ENCODE measurements at places on chromosomes 6 and 20.

- no peak for DNase-seq
These were observed 933 bp downstream of the SSR1 start for GRCh38 chr6:7311917-7312615.

DNA sequence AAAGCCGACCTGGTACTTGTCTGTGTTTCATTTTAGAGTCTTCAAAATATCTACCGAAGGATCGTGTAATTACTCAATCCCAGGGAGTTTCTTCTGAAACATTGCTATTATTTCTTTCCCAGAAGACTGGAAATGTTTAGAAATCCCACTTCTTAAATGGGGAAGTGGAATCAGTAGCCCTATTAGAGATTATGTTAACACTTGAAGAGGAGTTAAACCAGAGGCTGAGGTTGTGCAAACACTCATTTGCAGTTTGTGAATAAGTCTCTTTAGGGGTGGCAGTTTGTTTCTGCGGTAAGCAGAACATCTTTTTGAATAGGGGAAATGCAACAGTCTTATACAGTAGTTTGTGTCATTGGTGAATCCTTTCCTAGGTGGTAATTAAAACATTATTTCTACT, 21.3 kb downstream of the DSP start:
- DNase-seq: no peak

DNA sequence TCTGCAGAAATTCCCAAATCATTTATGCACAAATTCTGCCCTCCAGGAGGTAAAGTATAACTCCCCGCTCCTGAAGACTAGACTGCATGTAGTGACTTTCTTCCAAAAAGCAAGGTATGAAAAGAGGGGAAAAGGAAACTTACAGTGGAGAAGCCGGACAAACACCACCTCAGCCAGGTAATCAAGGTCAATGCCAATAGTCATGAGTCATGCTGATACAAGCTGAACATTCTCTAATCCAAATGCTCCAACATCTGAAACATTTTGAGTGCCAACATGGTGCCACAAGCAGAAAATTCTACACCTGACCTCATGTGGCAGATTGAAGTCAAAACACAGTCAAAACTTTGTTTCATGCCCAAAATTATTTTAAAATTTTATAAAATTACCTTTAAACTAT, 165.6 kb downstream of the FOXA2 start:
- DNase-seq: no peak

DNA sequence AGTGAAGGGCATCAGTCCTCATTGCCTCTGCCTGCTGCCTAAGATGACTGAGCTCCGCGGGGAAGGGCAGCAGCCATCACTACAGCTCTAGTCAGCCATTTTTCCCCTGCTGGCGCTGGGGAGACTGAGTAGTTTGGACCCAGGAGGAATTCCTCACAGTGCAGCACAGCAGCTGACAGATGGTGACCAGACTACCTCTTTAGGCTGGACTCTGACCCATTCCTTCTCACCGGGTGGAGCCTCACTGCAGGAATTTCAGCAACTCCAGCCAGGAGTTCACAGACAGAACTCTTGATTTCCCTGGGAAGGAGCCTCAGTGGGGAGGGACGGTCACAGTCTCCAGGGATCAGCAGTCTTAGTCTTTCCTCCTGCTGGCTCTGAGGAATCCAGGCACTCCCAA, 492.0 kb upstream of the MMS22L start:
- DNase-seq: no peak

DNA sequence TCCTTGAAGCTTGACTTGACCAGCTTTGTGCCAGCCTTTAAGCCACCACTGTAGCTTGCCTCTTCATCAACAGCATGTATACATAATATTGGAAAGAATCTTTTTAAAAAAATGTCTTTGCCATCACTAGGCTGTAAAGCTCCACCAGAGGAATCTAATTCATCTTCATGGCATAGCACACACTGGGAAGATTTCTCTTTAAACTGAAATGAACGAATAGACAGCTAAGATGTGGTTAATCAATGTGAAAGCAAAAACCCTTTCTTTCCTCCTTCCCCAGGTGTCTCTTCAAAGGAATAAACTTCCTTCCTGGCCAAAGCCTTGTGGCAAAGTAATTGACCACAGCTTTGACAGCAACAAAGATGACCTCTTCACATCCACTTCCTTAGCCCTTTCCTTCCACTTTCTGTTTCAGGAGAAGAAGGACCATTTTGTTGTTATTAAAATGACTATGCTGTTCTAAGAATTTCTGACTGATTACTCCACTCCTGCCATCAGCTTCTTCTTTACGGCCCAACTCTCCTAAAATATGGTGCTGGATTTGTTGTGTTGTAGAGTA, 428.7 kb upstream of the SOX4 start:
- no peak for DNase-seq

DNA sequence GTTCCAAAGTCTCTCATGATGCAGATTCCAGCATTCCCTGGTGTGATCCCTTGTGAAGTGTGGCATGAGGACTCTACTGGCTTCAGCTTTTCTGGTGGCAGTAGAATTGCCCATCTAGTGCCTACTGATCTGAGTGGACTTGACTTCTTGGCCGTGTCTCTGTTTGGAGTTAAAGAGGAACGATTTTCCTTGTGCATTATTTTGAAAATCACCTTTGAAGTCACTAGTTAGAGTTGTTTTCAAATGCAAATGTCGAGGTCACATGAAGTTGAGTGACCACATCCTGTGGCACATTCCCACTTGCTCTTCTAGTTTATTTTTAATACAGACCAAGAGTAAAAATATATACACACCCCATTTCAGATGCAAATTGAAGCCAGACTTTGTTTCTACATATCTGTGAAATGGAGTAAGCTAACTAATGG, 270.7 kb upstream of the TAB2 start:
- no peak for DNase-seq

DNA sequence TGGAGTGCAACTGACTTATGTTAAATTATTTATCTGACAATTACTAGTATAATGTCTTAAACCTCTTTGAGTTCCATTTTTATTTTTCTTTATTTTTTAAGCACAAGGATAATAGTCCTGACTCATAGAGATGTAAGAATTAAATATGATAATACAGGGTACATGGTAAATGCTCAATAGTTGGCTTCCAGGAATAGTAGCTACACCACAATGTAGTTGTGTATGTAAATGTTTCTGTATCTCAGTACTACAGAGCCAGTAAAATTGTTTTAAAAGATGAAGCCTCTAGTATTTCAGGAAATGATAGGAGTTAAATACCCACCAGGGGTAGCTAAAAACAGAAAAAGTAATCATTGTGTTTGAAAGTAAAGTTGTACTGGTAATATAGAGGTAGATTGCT, 487.4 kb upstream of the IRAK1BP1 start:
- no peak for DNase-seq

DNA sequence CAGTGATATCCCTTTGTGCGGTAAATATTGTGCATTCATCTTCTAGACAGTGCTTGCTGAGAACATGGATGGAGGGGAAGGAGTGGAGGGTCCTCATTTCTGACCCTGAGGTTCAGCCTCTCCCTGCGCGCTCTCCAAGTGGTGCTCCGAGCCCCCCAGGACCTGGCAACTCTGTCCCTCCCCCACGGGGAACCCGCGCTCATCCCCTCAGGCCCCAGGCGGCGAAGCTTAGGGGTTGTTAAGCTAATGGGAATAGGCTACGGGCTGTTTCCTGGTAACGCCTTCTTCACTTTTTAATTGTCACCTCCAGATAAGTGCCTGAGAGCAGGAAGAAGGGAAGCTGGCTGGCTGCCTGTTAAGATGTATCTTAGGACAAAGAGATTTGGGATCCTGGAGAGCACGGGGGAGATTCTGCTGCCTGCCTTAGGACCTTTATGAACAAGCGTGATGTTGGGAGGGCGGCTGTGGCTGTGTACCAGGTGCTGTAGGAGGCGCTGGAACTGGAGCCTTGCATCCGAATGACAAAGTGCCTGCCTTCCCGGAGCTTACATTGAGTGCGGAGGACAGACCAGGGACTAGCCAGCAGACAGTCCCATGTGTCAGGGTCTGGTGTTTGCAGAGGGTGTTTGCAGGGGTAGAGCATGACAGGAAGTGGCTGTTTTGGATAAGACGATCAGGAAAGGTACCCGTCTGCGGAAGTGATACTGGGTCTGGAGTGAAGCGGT, 11.7 kb downstream of the TSHZ2 start:
- DNase-seq: no peak

DNA sequence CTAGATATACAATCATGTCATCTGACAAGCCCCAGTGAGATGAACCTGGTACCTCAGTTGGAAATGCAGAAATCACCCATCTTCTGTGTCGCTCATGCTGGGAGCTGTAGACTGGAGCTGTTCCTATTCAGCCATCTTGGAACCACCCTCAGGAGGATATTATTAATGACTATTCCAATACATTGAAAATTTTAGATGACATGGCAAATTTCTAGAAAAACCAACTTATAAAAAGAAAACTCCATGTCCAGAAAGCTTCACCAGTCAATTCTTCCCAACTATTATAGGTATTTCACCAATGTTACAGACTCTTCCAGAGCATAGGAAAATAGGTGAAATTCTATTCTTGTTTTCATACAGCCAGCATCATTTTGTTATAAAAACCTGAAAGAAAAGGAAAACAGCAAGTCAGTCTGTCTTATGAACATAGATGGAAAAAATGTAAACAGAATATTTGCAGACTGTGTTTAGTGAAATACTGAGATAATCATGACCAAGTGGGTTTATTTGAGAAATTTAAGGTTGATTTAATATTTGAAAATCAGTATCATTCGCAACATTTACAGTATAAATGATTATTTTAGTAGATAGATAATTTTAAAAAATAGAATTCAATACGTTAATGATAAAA, 43.3 kb downstream of the ATRN start:
- no peak for DNase-seq

- no peak for DNase-seq
These were observed 112.8 kb upstream of the BMP2 start for GRCh38 chr20:6654513-6655252.

DNA sequence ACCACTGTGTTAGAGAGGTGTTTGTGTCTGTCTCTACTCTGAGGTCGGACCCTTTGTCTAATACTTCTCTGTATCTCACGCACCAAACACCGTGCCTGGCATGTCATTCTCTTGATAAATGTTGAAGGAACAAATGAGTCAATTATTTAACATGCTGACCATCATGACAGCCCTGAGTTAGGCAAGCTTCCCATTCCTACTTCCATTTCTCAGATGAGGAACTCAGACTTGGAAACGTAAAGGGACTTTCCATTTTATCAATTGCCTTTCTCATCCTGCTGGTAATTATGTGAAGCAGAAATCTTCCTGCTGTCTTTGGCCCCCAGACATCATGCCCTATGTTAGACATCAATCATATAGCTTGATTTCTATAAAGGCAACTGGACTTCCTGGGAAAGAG, 227.0 kb upstream of the ECI2 start:
- DNase-seq: no peak

GRCh38 chr6:15062516-15063252, 183.2 kb upstream of the JARID2 start:
- no peak for DNase-seq

DNA sequence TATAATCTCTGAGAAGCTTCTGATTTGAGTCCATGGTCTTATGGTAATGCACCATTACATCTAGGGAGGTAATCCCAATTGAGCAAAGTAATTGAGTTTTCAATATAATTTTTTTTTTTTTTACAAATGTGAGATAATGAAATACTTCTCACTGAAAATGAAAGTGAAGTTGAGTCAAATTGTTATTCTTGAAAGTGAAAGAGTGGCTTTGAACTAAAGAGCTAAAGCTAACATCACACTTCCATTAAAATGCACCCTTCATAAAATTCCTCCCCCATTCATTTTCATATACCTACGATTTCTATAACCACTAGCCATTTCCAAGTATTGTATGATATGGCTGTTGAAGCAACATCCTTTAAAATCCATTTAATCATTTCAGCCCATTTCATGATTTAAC, 149.1 kb upstream of the IMPG1 start:
- DNase-seq: no peak

DNA sequence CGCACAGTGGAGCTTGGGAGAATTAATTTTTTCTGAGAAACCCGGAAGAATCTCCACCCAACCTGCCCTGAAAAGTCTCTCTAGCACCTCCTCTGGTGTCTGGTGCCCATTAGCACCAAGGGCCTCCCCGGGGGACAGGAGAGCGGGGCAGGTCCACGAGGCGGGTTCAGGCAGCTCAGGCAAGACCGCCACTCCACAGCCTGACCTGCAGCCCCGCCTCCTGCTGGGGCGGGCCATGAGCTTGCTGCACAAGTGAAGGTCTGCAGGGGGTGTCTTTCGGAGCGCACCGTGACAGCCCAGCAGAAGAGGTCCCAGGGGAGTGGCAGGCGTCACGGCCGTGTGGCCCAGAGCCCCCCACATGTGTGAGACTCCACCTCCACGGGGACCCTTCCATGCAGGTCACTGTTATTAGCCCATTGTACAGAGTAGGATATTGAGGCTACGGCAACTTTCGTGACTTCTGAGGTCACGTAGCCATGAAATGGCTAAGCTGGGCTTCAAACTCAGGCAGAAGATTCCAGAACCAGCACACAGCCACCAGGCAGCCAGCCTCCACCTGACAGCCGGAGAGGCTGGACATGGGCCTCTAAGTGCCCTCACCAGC, 63.9 kb upstream of the SLCO4A1 start:
- no peak for DNase-seq

DNA sequence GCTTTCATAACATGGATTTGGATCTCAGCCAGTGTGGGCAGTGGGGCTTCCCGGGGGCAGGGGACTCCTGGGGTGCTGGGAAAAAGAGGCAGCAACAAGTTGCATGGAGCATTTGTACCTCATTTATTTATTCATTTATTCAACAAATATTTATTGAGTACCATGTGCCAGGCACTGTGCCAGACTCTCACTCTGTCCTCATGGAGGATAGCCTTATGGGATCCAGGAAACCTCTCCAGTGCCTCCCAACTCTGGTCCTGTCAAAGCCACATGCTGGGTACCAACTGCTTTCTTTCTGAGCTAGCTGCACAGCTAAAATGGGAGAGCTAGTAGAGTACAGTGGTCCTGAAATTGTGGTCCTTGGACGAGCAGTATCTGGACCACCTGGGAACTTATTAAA, 87.8 kb upstream of the EPB41L1 start:
- no peak for DNase-seq

DNA sequence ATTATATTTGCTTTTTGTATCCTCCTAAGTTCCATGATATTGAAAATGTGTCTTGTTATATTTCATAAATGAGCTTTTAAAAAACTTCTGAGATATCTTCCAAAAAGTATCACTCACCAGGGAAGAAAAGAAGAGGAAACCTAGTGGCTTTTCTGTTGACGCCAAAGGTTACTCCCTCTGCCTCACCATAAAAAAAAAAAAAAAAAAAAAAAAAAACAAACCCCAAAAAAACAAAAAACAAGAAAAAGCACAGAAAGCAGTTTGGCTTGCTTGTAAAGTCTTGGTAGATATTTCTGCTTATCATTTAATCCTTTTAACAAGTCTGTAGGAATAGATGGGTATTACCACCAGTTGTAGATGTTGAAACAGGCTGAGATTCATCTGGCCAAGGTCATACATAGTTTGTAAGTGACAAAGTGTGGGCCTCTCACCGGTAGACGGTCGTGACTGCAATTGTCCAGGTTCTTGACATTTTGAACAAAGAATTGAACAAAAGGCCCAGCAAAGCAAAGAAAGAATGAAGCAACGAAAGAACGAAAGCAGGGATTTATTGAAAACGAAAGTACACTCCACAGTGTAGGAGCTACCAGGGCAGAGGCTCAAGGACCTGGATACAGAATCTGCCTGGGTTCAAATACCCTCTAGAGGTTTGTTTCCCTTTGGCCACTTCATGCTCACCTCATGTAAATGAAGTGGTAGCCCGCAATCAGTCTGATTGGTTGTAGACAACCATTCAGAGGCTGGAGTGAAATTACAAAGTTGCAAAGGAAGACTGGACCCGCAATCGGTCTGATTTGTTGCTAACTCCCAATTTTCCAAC, 11.6 kb upstream of the ELOVL5 start:
- no peak for DNase-seq

Data from cortex of kidney (tissue), 1 donor.